Fibroblast of the aortic adventitia (primary cell): ENCODE measurements at places on chromosomes 6 and 20.

DNA sequence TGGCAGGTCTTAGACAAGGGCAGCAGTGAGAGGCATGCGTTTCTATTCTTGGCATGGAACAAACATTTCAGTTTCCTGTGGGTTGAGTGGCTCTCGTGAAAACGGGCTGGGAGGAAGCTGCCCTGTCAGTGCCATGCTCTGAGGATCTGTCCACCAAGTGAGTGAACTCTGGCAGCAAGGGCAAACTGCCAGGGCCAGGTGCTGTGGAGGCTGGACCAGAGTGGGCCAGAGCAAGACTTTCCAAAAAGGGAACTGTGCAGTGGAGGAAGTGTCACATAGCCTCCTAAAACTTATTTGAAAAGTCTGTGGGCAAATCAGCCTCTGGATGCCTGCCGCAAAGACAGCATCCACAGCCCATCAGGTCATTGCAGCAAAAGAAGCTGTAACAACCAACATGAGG, 44.2 kb upstream of the TAB2 start:
- DNase-seq, result no peak

DNA sequence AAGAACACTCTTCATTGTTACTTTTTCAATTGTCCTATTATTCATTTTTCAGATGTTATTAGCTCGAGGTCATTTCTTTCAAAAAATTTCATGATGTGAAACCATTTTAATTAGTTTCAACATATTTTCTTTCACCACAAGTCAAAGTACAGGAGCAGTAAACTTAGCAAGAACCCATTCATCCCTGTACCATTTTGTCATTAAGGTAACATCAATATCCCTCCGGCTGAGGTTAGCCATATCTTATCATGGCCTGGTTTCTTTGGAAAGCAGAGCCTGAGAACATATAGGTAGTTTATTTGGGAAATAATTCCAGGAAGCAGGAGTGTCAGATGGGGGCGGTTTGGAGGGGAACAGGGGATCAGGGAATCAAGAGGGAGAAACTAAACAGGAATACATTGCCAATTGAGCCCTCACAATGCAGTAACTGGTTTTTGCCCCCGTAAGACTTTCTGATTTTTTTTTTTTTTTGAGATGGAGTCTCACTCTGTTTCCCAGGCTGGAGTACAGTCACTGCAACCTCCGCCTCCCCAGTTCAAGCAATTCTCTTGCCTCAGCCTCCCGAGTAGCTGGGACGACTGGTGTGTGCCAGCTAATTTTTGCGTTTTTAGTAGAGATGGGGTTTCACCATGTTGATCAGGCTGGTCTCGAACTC, 83.7 kb downstream of the MKKS start:
- DNase-seq, result no peak

DNA sequence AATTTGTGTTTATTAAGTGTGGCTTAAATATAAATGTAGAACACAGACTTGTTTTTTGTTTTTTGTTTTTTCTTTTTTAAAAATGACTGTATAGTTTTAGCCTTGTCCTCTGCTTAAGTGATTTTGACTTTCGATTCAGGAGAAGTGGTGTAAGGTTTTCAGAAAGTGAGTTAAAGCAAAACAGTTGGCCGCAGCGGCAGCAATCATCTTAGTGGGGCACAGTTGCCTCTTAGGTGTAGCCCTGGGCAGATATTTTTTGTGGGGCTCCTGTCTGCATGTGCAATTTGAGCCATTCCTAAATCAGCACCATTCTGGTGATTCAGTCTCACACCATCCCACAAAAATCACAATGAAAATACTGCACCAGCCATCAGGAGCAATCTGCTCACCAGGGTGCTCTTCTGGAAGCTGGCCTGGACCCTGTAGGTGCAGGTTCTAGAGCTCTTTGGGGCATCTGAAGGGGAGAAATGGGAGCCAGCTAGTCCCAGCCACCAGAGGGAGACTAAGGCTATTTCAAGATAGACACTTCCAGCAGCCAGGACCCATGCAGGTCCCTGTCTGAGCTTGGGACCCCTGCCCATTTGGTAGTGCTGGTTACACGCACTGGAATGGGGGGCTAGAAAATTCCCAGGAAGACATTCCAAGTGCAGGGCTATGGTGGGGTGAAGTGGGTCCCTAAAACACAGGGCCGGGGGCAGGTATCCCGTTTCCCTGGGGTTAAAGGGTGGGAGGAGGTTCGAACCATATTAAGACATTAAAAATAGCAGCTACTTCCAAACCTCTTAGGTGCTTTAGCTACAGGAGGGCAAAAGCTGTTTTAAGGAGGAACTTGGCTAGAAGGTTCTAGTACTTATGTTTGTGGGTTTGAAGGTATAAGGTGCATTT, 156.6 kb downstream of the NFATC2 start:
- peak; percentile 45 for DNase-seq

- DNase-seq, result peak; percentile 17
Observed at GRCh38 chr6:36387440-36388303, at the start of gene ETV7. Gene ETV7, minus strand, starts transcription at chr6:36387669. Its CDS starts 128 bp downstream, at chr6:36387541.

GRCh38 chr20:6605055-6605935, 162.2 kb upstream of the BMP2 start:
- no peak for DNase-seq

- DNase-seq, result no peak
Observed at GRCh38 chr6:118808793-118809638, 84.9 kb upstream of the ASF1A start.
